ENCODE measurements at places on chromosomes 4 and X.

DNA sequence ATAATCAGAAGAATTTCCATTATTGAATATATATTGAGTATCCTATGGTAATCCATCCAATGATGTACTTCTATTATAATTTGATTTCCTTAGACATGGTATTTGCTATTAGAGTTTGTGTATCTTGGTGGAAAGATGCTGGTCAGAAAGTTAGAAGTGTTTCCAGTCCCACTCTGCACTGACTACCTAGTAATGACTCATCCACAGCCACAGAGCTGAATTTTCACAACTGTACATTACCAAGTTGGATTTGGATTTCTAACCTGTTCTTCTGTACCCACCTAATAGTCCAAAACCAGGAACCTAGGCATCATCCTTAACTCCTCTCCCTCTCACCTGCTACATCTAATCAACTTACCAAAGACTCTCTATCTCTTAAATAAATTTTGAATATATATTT is 145.4 kb downstream of the REELD1 start:
- DNase-seq, result no peak

- DNase-seq, result no peak
Observed at GRCh38 chr4:14602206-14602605, 400.1 kb upstream of the CPEB2 start.

GRCh38 chrX:31506360-31506759 is 434.5 kb upstream of the FTHL17 start:
- DNase-seq, result no peak

DNA sequence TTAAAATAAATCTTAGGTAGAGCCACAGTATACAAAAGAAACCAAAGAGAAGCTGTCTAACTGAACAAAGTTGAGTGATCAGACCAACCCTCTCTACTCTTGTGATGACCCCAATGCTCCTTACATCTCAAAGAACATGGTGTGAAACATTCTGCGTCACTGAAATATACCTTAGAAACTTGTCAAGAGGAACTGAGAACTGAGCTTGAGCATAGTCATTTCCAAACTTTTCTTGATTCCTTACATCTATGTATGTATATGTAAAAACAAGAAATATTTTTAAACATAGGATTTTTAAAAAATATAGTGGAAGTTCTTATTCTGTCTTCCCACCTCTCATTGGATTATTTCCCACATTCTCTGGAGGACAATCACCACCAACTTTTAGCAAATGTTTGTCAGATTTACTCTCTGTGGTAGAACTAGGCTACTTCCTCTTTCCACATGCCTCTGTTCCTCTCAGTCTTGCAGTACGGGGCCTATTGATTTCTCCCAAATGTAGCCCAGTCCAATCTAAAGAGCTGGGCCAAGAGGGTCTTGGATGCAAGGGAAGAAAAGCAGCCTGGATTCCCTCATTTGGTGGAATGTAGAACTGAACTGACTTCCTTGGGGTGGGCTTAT is 98.2 kb upstream of the HHIP start:
- DNase-seq, result no peak

DNA sequence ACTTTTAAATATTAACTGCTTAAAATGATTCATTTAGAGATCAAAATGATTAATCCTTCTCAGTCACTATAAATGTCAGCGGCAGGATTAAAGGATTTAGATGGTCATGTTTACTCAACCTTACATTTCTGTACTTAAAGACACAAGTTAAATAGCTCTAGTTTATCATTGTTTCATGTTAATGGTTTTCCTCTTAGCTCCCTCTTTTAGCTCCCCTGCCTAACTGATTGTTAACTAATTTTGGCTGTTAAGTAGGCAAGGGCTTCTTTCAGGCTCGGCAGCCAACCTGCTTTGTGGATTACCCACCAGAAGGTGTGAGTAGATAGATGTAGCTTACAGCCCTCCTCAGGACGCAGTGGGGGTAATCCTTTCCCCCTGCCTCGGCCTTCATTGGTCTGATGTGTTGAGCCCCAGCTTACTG is 96.0 kb downstream of the TENM3 start:
- no peak for DNase-seq

DNA sequence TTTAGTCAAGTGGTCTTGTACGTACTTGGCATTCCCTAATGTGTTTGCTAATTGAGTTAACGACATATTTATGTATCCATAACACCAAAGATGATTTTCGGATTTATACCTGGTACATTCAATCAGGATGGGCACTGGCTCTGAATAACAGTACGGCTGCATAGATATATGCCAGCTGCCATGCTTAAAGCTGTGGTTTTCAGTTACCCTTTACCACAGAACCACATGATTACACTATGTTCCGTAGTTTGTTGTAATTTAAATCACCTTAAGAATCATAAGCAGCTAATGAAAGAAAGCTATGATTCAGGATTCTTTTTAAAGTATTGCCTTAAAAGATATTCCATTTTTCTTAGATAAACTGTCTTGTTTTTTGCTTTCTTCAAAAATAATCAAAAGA is 53.6 kb downstream of the FIP1L1 start:
- DNase-seq, result no peak

DNA sequence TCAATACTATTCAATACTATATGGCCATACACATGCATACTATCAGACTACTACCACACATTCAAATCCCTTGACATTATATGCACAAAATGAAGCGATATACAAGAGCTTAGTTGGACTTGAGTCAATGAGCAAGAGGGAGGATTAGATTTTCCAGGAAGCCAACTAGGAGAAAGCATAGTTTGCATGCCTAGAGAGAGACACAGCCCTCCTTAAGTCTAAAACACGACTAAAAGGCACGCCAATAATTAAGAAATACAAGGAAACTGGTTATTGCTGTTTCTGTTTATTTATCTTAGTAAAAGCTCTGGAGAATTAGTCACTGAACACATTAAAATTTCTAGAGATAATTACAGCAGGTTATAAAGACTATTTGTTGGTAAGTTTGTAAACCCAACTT is 21.8 kb downstream of the MBNL3 start:
- no peak for DNase-seq

GRCh38 chrX:130560544-130560943 is 158.8 kb downstream of the RBMX2 start:
- DNase-seq, result no peak

- peak; percentile 5 for DNase-seq
Observed at GRCh38 chr4:17468619-17469221, 43.2 kb downstream of the QDPR start.

GRCh38 chrX:109793191-109793590 is 60.1 kb upstream of the ACSL4 start:
- no peak for DNase-seq

DNA sequence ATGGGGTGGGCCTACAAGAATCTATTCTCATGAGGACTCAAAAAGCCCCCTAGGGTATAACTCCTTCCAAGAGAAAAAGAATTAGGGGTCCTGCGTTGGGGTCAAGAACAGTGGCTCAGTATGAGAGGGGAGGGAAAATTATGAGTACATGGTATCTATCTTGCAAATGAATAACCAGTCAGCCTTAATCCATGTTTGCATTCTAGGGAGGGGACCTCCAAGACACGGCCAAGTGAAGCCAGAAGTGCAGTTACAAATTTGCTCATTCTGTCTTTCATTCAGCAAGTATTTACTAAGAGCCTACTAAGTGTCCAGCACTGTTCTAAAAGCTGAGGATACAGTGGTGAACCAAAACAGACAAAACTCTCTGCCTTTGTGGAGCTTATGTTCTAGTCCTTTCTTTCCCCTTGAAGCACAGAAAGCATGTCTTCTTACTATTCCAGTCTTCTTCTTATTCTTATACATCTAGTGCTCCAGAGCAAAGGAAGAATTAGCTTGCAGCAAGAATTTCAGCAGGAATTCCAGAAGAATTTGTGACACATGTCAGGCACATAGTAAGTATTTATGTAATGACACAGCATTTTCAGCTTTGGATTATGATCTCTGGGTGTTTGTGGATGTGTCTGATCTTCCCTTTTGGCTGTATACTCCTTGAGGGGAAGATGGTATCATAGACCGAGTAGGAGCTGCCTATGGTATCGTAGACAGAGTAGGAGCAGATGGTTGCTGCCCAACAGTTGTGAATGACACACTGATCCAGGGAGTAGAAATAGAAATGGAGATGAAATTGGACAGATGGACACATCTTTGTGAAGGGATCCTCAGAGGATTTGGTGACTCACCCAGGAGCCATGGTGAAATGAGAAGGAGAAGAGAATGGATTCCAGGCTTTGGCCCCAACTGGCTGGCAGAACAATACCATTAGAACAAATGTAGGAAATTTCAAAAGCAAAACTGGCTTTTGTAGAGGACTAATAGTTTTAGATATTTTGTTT is 75.9 kb downstream of the COQ2 start:
- no peak for DNase-seq

DNA sequence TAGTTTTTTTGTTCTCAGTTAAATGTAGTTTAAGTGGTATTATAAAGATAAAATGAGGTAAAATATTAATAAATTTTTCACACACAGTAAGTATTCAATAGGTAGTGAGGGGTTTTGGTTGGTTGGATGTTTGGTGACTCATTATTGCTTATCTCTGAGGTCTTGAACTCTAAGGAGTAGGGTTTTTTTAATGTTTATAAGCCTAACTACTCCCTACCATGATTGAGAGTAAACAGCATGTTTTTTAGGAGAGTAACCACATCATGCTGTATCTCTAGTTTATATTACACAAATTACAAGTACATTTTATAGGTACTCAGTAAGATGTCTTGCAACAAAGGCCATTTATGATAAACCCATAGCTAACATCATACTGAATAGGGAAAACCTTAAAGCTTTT is 181.6 kb downstream of the MAPK10 start:
- no peak for DNase-seq

DNA sequence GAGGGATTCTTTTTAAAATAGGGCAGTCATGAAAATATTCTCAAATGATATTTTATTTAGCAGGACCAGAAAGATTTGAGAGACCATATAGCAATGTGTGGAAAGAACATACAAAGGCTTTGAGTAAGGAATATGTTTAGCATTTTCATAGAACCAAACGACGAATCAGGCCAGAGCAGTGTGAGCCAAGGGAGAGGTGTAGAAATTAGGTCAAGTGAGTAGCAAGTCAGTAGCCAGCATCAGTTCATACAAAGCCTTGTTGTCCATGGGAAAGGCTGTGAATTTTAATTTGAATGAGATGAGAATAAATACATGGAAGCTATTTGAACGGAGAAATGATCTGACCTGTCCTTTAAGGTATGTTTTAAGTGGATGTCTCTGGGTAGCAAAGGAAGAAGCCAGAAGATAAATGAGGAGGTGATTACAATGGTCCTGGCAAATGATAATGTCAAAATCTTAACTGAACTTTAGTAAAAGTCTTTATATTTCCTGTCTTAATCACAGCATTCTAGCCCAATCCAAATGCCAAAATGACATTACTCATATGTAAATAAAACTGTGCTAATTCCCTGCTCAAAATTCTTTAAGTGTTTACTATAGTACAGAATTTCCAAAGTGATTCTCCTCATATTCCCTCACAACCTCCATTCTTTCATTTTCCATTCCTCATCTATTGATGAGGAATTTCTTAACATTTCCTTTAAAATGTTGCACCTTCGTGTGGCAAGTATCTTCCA is 155.7 kb upstream of the SLIT2 start:
- DNase-seq, result peak; percentile 2

DNA sequence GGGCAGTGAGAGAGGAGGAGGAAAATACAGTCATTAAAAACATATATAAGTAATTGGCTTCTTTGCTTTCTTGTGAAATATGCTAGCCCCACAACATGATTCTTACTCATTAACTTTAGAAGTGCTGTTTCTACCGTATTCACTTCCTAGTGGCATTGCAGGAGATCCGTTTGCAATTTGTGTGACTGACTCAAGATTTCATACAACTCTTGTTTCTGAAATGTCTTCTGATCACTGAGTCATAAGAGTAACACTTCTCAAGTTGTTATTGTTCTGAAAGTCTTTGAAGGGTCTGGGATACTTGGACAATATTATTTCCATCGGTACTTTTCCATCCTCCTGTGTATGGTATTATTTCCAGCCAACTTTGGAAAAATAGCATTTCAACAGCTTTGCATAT is 310.8 kb downstream of the PACRGL start:
- no peak for DNase-seq

- no peak for DNase-seq
Observed at GRCh38 chr4:188113156-188113555, 3.8 kb upstream of the TRIML2 start.

DNA sequence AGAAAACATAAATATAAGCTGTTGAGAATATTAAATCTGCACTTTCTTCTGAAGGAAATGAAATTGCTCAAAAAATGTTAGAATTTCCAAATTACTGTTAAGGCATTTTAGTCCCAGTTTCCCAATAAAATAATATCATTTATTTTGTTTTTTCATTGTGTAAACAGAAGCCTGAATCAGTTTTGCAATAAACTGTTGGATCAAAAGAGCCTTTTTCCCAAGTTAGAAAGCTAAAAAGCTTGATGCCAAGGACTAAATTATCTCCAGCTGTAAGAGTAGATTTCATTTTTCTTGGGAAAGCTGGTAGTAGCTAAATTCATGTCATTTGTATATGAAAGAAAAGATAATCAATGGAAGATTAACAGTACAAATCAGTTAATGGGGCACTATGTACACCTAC is 95.8 kb downstream of the RNF150 start:
- no peak for DNase-seq

GRCh38 chr4:126755506-126755905 is 877.3 kb upstream of the INTU start:
- no peak for DNase-seq

GRCh38 chr4:73431813-73432168 is 4.2 kb upstream of the AFP start:
- DNase-seq, result no peak

Data from inflammatory macrophage treated with lipopolysaccharide for 4 hours (primary cell).